ENCODE measurements at places on chromosomes 3 and 15. TPM values are rescaled to one million over a fixed set of nuclear protein-coding genes. Genes with fewer than 3 reads are reported as not detected.

GOLGA6L7 gene
- not detected for total RNA-seq

TRH gene
- not detected for total RNA-seq

WDR76 gene
- 1.5 TPM for total RNA-seq

GHSR gene
- not detected for total RNA-seq

CAPN3 gene
- total RNA-seq, result 3.8 TPM

GASK1A gene
- 0.59 TPM for total RNA-seq

TUSC7 gene
- not detected for total RNA-seq

CLK3 gene
- total RNA-seq, result 55.3 TPM

CEMIP gene
- total RNA-seq, result not detected

THSD4 gene
- 80.7 TPM for total RNA-seq

MYEF2 gene
- 6.9 TPM for total RNA-seq

CELSR3 gene
- 0.35 TPM for total RNA-seq

- no peak for DNase-seq
These were observed 13.6 kb downstream of the RNF13 start for GRCh38 chr3:149826636-149827035.

DNA sequence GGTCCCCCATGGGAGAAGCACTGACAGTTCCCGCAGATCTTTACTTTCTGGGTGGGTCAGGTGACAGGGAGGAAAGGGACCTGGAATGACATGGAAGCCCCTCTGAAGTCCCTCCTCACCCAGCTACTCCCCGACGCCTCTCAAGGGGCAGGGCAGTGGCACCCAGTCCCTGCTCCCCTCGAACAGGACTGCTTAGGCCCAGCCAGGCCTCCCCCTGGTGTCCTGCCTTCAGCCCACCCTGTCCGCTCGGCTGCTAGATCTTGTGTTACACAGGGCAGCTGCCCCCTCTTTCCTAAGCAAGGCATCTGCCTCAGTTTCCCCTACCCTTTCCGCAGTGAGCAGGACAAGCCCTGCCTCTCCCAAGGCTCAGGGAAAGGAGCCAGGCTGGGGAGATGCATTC lies 226.5 kb downstream of the XXYLT1 start:
- no peak for DNase-seq

GRCh38 chr15:25408929-25409328 lies 29.9 kb downstream of the UBE3A start:
- no peak for DNase-seq

GRCh38 chr15:59178151-59178695 lies 28.4 kb upstream of the LDHAL6B start:
- DNase-seq, result no peak

DNA sequence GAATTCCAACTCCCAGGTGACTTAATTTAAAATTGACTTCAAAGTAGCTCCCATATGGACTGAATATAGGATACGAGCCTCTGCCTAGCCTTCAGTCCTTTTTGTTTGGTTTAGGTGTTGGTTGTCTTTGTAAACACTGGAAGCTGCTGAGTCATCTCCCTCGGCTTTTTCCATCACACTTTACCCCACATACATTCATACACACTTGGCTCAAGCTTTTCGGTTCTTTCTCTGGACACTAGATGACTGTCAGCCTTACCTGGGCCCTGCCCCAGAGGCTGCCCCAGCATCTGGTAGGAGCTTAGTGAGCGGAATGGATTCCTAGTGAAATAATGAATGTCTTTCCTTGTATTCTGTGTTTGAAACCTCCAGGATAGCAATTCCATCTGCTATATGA lies 201.5 kb upstream of the IL12A start:
- DNase-seq, result no peak

GRCh38 chr3:151789853-151790463 lies 24.0 kb upstream of the AADAC start:
- DNase-seq, result no peak

DNA sequence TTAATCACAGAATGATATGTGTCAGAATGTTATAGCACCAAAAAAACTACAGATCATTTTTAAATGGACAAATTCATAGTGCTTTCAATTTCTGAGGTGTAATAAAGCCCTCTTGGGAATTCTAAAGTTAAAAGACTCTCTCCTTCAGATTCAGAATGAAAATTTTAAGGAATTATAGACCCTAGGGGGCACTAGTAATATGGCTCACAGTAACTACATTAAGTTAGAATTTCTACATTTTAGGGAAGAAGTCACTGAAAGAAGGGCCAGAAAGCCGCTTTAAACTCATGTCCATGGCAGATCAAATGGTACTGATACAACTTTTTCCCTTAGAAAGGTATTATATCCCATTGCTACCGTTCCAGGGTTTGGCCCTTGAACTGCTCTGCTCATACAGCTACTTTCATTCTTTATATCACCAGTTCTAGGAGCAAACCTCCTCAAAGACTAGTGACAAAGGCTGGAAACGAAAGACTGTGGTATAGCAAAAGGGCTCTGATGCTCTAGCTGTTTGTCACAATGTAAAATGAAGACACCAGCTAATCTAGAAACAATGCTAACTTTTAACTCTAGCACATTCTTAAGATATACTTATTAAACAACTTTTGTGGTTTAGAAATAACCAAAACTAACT lies 18.1 kb downstream of the DAZL start:
- DNase-seq, result no peak

- no peak for DNase-seq
These were observed 181.6 kb upstream of the MBNL1 start for GRCh38 chr3:152087153-152087552.

DNA sequence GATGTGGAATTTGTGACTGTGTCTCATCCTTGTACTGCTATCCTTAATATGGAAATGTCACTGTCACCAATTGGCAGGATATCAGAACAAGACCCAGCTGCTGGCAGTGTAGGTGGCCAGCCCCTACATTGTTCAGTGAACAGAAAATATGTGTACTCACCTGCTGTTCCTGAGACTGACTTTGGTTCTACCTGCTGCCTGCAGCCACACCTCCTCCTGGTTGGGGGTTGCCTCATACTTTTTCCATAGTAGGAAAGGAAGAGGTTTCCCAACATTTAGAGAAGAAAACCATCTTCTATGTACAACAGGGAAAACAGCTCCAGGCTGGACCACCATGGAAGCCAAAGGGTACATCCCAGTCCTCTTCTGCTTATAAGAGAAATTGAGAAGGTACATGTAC lies 35.9 kb downstream of the SLC12A1 start:
- no peak for DNase-seq

DNA sequence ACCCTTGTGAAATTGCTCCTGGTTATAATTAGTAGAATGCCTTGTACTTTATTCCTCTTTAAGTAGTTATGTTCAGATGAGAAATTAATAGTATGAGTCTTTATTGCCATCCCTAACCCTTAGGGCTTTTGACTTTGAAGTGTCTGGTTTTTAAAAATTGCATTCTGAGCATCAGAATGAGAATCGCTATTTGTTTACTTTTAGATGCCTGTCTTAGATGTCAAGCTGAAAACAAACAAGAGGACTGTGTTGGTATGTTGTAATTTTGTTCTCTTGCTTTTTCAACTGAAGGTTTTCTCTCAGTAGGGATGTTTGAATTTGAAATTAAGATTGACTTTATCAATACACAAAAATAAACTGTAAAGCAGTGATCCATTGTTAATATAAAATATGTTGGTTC lies 5.2 kb downstream of the RNF7 start:
- no peak for DNase-seq

GRCh38 chr3:41932464-41932863 lies 29.4 kb downstream of the ULK4 start:
- no peak for DNase-seq

DNA sequence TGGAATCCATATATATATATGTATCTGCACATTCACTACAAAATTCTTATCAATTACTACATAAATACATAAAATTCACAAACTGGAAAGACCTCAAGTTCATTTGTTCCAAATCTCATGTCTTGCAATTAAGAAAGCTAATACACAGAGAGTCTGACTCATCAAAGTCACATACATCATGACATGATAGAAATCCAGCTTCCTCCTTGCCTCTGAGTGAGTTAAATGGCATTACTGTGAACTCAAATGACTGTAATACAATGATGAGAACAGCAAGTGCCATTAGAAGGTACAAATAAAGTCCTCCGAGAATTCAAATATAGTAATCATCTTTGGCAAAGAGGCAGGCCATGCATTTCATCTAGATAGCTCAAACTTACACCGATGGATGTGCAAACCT lies 55.1 kb upstream of the AGTR1 start:
- DNase-seq, result no peak

- DNase-seq, result no peak
These were observed 68.9 kb downstream of the MYH15 start for GRCh38 chr3:108441518-108441917.

DNA sequence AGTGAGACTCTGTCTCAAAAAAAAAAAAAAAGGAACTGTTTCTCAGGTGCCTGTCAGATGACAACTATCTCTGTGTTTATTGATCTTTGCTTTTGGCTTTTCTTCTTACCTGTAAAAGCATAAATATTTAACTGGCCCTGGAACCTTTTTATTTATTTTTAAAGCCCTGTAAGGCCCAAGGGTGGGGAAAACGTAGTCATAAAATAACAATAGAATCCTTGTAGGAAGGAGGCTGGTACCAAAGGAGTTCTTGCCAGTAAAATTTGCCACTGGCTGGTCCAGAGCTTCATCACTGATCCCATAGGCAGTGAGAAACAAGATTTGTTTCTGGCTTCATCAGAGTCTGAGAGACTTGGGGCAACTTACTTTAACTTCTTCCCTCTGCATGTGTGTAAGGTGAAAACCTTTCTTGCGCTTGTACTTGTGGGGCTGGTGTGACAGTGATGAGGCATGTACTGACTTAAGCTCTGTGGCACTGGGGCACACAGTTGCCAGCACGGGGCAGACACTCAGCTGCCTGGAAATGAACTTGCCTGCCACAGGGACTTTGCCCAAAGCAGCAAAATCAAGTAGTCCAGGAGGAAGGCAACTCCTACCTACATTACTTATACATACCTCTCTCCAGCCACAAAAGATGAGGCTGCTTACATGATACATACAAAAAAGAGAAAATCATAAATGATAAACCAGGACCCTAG lies 19.6 kb downstream of the B4GALT4 start:
- no peak for DNase-seq

GRCh38 chr15:28191832-28192231 lies 92.7 kb upstream of the OCA2 start:
- DNase-seq, result peak; percentile 76

DNA sequence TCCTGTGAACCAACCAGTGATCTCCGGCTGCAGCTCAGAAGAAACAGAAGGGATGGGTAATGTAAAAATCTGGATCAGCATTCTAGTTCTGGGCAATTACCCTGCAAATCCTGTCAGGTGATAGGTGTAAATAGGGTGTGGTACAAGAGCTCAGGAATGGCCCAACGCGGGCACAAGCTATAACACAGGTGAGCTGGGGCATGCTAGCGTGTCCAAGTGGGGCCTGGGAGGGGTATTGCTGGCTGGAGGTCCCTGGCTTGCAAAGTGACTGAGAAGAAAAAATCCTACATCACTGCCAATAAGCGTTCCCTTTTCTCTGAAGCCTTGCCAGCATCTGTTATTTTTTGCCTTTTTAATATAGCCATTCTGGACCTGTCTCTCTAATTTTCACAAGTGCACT lies 9.7 kb upstream of the CHST2 start:
- no peak for DNase-seq

- DNase-seq, result no peak
These were observed 748.5 kb upstream of the CBLB start for GRCh38 chr3:106617276-106617675.

GRCh38 chr3:181008796-181009195 lies 19.3 kb upstream of the DNAJC19 start:
- no peak for DNase-seq

- DNase-seq, result no peak
These were observed 6.0 kb downstream of the UNC13C start for GRCh38 chr15:53984221-53984620.

- no peak for DNase-seq
These were observed 129.9 kb upstream of the ABI3BP start for GRCh38 chr3:101123081-101123480.

DNA sequence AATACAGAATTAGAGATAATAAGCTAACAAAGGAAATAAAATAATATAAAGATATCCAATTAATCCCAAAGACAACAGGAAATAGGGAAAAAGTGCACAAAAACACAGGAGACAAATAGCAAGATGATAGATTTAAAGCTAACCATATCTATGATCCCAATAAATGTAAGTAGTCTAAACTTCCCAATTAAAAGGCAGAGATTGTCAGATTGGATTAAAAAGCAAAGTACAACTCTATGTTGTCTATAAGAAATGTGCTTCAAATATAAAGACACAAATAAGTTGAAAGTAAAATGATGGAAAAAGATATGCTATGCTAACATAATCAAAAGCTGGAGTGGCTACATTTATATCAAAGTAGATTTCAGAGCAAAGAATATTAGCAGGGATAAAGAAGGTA lies 133.1 kb upstream of the ATP2B2 start:
- no peak for DNase-seq

GRCh38 chr3:81668283-81668682 lies 93.2 kb downstream of the GBE1 start:
- no peak for DNase-seq

- no peak for DNase-seq
These were observed 115.6 kb downstream of the EOMES start for GRCh38 chr3:27606537-27606936.

- no peak for DNase-seq
These were observed 66.3 kb upstream of the IL12A start for GRCh38 chr3:159922193-159922840.

- DNase-seq, result no peak
These were observed 12.1 kb upstream of the GATA2 start for GRCh38 chr3:128504963-128505730.

DNA sequence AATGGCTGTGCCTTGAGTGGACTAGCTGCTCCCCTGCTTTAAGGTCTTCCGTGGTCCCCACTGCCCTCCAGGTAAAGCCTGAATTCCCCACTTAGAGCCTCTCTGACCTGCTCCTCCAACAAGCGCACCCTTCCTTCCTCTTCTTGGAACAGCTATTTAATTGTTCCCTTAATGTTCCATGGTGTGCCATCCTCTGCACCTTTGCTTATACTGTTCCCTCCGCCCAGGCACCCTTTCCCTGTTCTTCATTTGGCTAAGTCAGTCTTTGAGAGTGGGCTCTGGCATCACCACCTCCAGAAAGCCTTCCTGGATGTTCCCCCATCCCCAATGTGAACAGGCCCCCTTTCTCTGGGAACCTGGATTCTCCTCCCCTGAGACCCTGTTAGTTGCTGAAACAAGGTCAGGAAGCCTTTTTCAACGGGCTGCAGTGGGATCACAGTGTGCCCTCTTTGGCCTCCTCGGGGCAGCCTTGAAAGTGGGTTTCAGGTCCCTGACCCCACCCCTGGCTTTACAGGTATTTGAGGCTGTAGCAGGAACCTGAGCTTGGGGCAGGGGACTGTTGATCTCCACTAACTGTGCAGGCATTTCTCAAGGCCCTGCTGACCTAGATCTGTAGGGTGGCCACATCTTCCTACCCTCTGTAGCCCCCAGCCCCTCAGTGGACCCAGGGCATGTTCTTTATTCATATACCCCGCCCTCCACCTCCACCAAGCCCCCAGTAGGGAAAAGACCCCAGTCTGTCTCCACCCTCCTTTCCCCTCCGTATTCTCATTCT lies 5.0 kb downstream of the ISLR start:
- no peak for DNase-seq

All from left ventricle myocardium superior (tissue), 1 donor.